T-helper 1 cell (primary cell): ENCODE measurements at places on chromosomes 12 and 14.

- DNase-seq, result no peak
Observed at GRCh38 chr12:116382686-116383530, 105.4 kb upstream of the MED13L start.

- no peak for DNase-seq
Observed at GRCh38 chr14:58408681-58409215, 13.0 kb downstream of the TOMM20L start.

- no peak for DNase-seq
Observed at GRCh38 chr12:120453060-120453750, 7.0 kb downstream of the GATC start.

GRCh38 chr12:60042835-60043234 lies 447.0 kb downstream of the SLC16A7 start:
- no peak for DNase-seq
